ENCODE measurements at places on chromosomes 4 and X. TPM values are rescaled to one million over a fixed set of nuclear protein-coding genes. Genes with fewer than 3 reads are reported as not detected.

Gene PHKA1
- total RNA-seq: 9.3 TPM

Gene TMPRSS11B
- total RNA-seq: not detected

Gene IL1RAPL2
- total RNA-seq: not detected

Gene TRAM1L1
- 1.8 TPM for total RNA-seq

Gene CXorf49B
- total RNA-seq: not detected

Gene ZNF674
- 8.1 TPM for total RNA-seq

Gene DNAAF6
- not detected for total RNA-seq

Measured in smooth muscle cell of the pulmonary artery (primary cell).